ENCODE measurements at places on chromosomes 2 and 18. TPM values are rescaled to one million over a fixed set of nuclear protein-coding genes. Genes with fewer than 3 reads are reported as not detected.

Gene CYP26B1
- polyA plus RNA-seq: 1.2 TPM

Gene ESPNL
- polyA plus RNA-seq: 3.7 TPM

Gene ALPI
- polyA plus RNA-seq: not detected

Gene COX7A2L
- 197 TPM for polyA plus RNA-seq

Gene LIPG
- 1.5 TPM for polyA plus RNA-seq

Gene PTPRN
- polyA plus RNA-seq: 1.4 TPM

Gene MAP4K3
- polyA plus RNA-seq: 29.2 TPM

Gene LYPD6B
- 5.7 TPM for polyA plus RNA-seq

Gene SLC9A2
- polyA plus RNA-seq: not detected

Gene PKP4
- polyA plus RNA-seq: 7.2 TPM

Gene EGR4
- 0.31 TPM for polyA plus RNA-seq

Gene MMADHC
- polyA plus RNA-seq: 129 TPM

Gene IL1R1
- polyA plus RNA-seq: 1.4 TPM

Gene CHST9
- not detected for polyA plus RNA-seq

Gene CXCR2
- 0.30 TPM for polyA plus RNA-seq

Gene RAD51AP2
- polyA plus RNA-seq: not detected

Gene UGT1A3
- not detected for polyA plus RNA-seq

Gene DLX1
- not detected for polyA plus RNA-seq

Gene TTC39C
- polyA plus RNA-seq: 3.0 TPM

Gene TNFRSF11A
- polyA plus RNA-seq: 0.66 TPM

Gene CBLN2
- polyA plus RNA-seq: 1.0 TPM

Gene SPATA3
- not detected for polyA plus RNA-seq

Gene SP140L
- not detected for polyA plus RNA-seq

Gene NR4A2
- 0.35 TPM for polyA plus RNA-seq

Gene STEAP3
- polyA plus RNA-seq: 4.5 TPM
